AG09309 (cell line): ENCODE measurements at places on chromosomes 11 and 22.

- no peak for DNase-seq
These were observed 5.9 kb downstream of the FHIP1B start for GRCh38 chr11:6228520-6228919.

DNA sequence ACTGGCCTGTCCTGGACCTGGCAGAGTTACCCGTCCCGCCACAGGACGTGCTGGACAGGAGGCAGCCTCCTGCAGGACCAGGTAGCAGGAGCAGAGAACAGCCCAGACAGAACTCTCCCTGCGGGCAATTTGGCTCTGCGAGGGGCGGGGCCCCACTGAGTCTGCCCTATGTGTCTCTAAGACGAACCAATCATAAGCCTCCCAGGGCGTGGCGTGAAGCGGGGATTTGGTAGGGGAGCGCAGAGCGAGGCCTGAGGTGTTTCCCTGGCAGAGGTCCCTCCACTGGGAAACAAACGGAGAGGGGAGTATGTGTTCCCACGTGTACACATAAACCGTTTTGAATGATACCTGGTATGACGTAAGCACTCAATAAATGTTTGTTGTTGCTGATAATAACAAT lies 7.4 kb downstream of the CD82 start:
- DNase-seq = no peak

- no peak for DNase-seq
These were observed 5.2 kb downstream of the CAPN5 start for GRCh38 chr11:77071671-77072605.

DNA sequence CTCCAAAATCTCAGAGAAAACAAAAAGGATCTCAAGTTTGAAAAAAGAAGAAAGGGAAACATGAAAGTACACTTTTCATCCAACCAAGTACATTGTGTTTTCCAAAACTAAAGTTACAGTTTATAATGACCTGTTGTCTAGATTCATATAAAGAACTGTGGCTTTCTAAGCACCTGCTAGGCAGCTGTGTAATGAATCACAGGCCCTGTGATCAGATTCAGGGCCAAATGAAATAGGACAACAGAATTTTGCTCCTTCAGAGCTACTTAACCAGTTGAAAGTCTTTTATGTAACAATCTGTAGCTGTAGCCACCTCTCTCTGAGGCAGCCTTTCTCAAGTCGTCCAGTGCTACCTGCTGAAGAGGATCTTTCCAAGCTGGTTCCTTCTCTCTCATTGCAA lies 960.0 kb upstream of the RAG2 start:
- DNase-seq = no peak

DNA sequence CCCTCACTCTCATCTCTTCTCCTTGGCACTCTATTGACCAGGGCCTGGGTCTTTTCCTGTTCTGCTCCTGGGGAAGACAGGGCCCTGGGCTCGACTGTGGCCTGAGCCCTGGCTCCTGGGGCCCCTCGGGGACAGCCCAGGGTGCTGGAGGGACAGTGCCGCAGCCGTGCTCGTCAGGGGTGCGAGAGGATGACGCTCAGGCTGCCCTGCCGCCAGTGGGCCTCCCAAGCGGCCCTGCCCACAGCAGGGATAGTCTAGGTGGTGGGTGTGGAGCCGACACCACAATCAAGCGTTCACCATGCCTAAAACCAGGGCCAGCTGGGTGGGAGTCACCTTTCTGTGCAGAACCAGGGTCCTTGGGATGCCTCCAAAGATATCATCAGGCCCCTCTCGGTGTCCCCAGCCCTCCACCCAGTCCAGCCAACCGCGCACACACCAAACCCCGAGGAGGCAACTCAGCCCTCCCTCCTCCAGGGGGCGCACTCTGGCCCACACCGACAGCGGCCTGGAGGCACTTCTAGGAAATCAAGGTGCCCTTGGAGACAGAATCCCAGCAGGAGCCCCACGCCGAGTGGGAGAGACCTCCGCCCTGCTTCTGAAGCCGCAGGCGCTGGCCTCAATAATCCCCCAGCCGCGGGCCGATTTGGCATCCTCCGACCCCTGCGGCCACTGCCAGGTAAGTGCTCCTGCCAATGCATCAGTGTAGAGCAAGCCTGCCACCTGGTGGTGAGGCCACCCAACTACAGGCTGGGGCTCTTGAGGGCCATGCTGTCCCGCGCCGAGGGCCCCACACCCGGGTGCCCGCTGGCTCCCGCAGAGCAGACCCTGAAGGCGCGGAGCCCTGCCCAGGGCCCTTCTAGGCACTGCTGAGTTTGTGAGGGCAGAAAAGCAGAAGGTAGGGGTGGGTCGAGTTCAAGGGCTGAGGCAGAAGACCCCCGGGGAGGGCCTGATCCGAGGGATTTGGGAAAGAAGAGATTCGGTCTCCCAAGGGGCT lies 496.4 kb downstream of the BUD13 start:
- DNase-seq = no peak

GRCh38 chr22:20418211-20418788 lies 19.3 kb downstream of the SCARF2 start:
- DNase-seq = no peak

- no peak for DNase-seq
These were observed 1432.4 kb downstream of the FAM181B start for GRCh38 chr11:81301166-81301830.

DNA sequence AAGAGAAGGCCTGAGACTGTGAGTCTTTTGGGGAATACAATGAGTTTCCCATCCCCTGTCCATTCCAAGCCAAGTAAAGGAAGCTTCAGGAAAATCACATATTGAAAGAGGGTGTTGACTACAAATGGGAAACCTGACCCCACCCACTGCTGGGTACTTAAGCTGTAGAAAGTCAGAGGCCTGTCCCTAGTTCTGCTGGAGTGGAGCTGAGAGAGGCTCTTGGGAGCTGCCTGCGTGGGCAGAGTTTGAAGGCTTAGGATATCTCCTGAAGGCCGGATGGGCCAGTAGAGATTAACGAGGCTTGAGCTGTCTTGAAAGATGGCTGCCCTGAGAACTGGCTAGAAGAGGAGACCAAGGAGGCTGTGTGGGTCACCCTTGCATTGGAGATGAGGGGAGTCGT lies 176.2 kb upstream of the NECTIN1 start:
- DNase-seq = no peak

- no peak for DNase-seq
These were observed 48.1 kb upstream of the DAGLA start for GRCh38 chr11:61632096-61632495.

DNA sequence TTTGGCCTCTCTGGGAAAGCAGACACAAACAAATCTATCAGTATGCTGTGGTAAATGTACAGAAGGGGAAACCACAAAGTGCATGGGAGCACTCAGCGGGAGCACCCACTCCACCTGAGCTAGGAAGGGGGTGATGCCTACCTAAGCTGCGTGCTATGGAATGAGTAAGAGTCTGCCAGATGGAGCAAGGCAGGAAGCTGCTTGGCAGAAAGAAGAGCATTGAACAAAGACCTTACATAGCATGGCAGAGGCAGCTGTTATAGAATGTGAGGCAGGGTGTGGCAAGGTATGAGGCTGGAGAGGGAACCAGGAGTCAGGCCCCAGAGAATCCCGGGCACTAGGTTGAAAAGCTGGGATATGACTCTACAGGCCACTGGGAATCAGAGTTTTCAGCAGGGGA lies 13.8 kb upstream of the MTFP1 start:
- no peak for DNase-seq

DNA sequence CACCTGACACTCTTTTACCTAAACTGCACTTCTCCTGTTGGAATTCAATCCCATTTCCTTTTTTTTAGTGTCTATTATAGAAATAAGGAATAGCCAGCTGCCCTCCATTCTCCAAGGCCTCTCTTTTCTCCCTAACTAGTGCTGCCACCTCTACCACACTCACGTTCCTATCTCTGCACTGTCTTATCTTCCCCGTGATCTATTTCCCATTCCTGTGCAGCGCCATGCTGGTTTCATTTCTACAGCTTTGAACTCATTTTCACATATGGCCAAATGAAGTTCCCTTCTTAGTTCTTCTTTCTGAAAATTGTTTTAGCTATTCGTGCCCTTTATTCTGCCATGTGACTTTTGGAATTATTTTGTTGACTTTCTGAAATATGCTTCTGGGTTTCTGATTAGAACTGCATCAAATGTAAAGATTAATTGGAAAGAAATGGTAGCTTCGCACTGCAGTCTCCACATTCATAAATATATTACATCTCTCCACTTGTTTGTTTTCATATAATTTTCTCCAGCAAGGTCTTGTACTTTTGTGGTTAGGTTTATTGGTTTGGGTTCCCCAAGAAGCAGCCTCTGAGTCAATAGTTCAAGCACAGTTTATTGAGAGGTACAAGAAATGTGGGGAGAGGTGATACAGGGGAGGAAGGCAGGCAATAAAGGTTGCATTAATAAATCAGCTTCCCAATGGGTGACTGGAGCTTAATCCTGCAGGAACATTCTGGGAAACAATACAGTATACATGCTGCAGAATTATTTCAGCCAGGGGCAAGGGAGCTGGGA lies 43.7 kb upstream of the DRD2 start:
- DNase-seq = no peak

GRCh38 chr22:31333641-31334040 lies 12.5 kb downstream of the PATZ1 start:
- DNase-seq = no peak

DNA sequence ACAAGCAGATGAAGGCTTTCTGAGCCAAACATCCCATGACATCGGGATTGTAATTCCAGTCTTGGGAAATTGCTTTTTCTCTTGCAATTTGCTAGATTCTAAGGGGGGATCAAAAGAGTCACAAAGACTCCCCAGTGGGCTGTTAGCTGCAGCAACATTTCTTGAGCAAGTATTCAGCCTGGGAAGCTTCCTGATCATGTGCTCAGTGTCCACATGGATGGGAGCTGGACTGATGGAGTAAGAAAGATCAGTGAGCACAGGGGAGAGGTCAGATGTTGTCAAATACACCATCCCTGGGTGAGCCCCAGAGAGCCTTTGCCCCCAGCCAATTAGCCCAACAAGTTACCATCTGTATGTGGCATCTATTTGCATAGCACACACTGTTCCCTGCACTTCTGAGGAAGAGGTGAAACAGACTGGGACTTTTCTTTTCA lies 10.2 kb upstream of the GRK3 start:
- DNase-seq = no peak

DNA sequence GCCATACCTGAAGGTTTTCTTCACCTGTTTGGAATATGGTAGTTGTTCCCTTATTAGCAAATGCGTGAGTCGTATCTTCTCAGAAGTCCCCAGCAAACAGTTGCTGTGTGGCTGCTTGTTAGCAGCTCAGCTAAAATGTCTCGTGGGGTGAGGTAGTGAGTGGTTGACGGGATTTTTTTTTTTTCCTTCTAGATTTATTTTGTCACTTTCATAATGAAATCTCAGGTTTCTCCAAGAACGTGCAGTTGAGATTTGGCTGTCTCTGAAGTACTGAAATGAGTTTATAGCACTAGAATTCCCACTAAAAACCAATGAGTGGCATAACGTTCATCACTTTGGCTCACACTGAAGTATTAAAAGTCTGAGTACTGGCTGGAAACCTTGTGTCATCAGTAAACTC lies 16.8 kb downstream of the RCN1 start:
- no peak for DNase-seq

DNA sequence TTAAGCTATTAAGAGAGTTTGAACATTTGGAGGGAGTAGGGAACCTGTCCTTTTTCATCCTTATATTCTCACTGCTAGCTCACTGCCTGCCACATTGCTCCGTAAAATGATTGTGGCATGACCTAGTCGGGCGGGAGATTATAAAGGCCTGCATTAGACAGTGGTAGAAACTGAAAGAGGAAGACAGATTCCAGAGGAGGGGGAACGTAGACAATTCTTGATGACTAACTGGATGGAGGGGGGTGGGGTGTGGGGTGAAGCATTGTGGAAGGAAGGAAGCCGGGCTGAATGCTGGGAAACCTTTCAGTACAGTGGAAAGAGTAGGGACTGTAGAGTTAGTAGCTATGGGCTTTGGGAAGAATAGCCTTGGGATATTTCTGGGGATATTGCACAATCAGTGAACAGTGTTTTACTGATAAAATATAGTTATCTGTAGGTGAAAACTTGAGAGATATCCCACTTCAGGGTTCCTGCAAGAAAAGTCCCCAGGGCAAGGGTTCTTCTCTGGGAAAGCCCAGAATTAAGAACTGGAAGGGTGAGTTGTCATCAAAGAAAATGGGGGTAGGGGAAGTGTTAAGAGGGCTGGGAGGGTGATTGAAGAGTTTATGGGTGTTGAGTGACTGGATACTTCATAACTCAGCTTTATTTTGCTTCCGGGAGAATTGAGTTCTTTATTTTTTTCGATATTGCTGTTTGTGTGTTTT lies 2.1 kb downstream of the MED15 start:
- DNase-seq = peak; percentile 76

- DNase-seq = no peak
These were observed 84.8 kb downstream of the SLC1A2 start for GRCh38 chr11:35334385-35335090.

DNA sequence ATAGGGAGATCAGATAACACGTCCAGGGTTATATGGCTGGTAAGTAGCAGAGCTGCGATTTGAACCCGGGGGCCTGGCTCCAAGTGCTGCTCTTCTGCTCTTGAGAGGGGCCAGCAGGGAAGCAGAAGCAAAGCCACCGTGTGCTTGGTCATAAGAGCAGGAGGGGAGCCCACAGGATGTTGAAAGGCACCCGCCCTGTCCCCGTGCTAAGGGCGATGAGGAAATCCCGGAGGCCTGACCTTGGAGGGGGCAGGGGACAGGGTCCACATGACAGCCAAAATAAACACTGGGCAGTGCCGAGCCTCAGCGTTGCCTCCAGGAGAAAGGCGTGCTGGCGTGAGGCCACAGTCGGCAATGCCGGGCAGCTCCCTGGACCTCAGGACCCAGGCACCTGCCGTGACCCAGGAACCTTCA lies 28.8 kb downstream of the TOM1 start:
- no peak for DNase-seq

- DNase-seq = no peak
These were observed 27.2 kb downstream of the SYTL2 start for GRCh38 chr11:85783758-85784157.

GRCh38 chr11:35483131-35483820 lies 42.1 kb downstream of the PAMR1 start:
- no peak for DNase-seq

GRCh38 chr22:23074451-23074850 lies 4.1 kb downstream of the GNAZ start:
- DNase-seq = no peak

DNA sequence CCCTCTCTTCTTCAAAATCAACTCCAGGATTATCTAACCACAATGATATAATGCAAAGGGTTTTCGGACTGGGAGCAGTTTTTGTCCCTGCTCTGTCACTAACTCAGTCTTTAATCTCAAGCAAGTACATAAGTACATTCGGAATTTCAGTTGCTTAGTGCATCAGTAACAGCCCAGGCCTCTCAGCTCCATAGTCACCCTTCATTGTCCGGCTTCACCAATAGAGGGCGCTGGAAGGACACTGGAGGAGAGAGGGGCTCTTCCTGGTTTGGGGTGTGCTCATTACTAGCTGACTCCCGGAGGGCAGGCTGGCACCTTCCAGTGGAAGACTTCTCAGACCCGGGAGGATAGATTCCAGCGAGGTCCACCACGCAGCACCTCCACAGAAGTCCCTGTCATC lies 90.4 kb upstream of the PDGFD start:
- DNase-seq = no peak

GRCh38 chr11:44305470-44306051 lies 4.4 kb downstream of the ALX4 start:
- DNase-seq = no peak

GRCh38 chr22:49323751-49324415 lies 503.8 kb downstream of the BRD1 start:
- DNase-seq = no peak

GRCh38 chr11:2423157-2424025 lies 20.9 kb downstream of the TRPM5 start:
- no peak for DNase-seq

- no peak for DNase-seq
These were observed 29.4 kb downstream of the DAGLA start for GRCh38 chr11:61709572-61709971.

GRCh38 chr11:65850217-65851082 lies 7.5 kb downstream of the CFL1 start:
- no peak for DNase-seq

- DNase-seq = peak; percentile 24
These were observed 170.1 kb upstream of the CADM1 start for GRCh38 chr11:115674176-115674936.
